ENCODE measurements at places on chromosomes 7 and 10.

DNA sequence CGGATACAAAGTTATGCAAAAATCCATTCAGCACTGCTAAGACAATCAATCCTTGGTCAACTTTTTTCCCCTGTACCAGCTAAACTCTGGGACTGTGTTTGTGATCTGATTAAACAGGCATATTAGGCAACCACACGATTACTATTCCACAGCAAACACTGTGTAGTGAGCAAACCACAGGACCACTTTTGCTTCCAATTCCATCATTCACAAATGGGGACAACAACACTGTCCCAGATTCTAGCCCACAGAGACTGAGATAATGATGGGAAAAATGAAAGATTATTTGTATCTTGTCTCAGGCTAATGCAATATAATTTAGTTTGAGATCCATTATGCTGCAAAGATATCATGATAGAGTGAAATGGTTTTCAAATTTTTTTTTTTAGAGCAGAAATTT lies 163.7 kb upstream of the AOAH start:
- no peak for DNase-seq

DNA sequence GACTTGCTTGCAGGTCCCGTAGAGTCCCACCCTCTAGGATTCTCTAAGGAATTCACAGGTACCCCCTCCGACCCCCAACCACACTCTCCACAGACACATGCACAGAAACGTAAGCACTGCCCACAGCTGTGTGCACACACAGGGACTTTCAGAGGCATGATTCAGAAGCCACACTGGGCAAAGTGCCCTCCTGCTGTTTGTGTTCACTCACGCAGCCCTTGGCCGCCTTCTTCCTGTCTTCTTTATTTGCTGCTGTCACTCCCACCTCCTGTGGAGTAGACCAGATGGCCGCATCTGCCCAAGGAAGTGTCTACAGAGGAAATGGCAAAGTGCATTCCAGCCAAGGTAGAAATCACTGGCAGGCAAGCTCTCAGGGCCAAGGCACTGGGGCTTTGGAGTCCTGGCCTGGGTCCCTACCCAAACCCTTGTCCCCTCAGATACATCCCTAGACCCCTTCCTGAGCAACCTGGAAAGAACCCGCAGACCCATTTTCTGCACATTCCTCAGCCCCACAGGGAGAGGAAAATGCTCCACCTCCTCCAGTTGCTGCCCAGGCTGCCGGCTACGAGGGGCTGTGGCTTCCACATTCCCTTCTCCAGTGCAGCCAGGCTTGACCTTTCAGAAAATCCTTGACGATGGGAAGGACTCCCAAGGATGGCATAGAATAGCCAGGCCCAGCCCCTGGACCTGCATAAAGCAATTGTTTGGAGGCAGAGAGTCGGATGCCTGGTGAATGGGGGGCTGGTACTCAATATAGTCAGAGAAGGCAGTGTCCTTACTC lies 21.6 kb upstream of the GIMAP8 start:
- no peak for DNase-seq

GRCh38 chr7:36670585-36671431 lies 53.5 kb downstream of the AOAH start:
- no peak for DNase-seq

GRCh38 chr10:132938472-132939339 lies 3.7 kb downstream of the CFAP46 start:
- DNase-seq, result no peak

Data from D721Med (cell line).